Activated naive CD8-positive, alpha-beta T cell treated with anti-CD3 and anti-CD28 coated beads, Interleukin-2, amount 50 U/mL, for 16 hours (primary cell): ENCODE measurements at places on chromosomes 3 and 15.
A peak's percentile ranks its signal among the peaks of the same experiment; 100 is the strongest.

GRCh38 chr3:166518040-166518439, 680.8 kb upstream of the BCHE start:
- no peak for DNase-seq

DNA sequence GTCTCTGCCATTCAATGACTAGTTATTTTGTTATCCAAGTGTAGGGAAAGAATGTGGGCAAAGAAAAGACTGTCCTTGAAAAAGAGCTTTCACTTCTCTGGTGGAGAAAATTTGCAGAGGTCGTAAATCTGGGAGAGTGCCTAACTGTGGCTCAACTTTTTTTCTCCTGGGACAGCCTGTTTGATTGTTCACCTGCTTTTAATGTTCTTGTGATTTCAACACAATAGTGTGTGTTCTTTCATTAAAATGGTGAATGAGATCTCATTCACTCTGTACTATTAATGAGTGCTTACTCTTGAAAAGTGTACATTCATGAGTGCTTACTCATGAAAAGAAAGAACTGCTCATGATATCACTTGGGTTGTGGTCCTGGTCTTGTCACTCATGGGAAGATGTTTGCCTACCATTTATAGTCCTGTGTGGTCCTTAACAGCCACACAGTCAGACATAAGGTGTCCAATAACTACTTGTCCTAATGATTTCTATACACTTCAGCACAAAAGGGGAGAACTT, 567.3 kb downstream of the GRM7 start:
- DNase-seq = no peak

GRCh38 chr15:31306426-31307269, 20.0 kb upstream of the KLF13 start:
- no peak for DNase-seq

DNA sequence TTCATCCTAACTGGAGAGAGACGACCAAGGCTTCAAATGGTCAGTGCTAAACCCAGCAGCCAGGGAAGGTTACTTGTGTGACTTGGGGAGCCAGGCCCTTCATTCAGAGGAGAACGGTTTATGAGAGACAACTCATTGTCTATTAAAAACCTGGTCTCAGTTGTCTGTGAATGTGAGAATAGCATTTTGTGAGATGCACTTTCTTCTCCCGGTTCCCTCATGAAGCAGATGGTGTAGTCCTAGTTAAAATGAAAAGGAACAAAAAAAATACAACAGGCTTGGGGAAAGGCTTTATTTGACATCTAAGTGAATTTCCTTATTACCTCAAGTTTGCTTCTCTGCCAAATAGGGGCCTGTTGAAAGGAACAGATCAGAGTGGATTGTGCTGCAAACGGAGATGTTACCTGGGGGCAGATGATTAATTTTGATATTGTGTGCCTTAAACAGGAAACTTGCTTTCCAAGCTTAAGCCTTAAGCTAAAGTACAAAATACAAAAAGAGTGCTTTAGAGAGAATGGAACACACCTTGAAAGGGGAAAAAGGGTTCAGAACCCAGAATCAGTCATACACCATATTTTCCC, 202.7 kb upstream of the BHLHE40 start:
- DNase-seq = no peak

DNA sequence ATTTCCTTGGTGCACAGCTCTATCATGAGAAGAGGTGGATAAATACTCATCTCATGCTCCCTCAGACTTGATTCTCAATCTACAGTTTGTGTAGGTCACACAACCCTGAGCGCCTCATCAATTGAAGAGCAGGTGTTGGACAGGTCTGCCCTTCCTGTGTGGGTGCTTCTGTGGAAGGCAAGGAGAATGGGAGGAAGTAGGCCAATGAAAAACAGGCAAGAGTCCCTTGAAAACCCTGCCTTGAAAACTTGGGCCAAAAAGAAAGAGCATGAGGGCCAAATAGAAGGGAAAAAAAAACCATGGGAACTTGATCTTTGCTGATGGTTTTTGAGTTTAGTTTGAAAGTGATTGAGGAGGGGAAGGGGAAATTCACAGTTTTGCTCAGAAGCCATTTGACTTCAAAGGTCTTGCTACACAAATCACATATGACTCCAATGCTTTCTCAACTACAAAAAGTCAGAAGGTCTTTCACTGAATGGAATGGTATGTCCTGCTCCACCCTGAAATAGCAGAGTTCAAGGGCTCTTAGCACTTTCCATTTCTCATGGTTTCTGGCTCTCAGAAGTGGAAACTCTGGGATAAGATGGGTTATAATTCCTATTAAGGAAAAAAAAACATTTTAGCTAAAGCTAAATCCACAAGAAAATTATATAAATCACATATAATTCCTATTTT, 37.2 kb upstream of the TM4SF1 start:
- no peak for DNase-seq

- no peak for DNase-seq
Measured at GRCh38 chr15:38238311-38238710, 14.3 kb upstream of the SPRED1 start.

GRCh38 chr3:65339192-65339740, 651.5 kb upstream of the ADAMTS9 start:
- DNase-seq = no peak

DNA sequence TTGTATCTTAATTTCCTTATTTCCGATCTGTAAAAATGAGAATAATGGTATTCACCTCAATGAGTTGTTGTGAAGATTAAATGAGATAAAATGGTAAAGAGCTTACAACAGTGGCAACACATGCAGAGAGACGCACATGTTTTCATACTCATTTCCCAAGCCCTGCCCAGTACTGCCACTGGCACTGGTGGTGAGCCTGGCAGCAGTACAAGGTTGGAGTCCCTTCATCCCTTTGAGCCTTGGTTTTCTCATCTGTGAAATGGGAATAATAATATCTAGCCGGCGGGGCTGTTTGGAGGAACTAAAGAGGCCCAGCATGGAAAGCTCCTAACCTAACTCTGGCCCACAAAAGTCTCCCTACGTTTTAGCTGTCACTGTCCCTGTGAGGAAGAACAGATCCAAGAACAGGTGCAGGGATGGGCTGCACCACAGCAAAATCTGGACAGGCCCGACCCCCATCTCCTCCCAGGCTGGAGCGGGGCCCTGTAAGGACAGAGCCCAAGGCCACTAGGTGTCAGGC, 866 bp upstream of the CD276 start:
- DNase-seq = no peak

DNA sequence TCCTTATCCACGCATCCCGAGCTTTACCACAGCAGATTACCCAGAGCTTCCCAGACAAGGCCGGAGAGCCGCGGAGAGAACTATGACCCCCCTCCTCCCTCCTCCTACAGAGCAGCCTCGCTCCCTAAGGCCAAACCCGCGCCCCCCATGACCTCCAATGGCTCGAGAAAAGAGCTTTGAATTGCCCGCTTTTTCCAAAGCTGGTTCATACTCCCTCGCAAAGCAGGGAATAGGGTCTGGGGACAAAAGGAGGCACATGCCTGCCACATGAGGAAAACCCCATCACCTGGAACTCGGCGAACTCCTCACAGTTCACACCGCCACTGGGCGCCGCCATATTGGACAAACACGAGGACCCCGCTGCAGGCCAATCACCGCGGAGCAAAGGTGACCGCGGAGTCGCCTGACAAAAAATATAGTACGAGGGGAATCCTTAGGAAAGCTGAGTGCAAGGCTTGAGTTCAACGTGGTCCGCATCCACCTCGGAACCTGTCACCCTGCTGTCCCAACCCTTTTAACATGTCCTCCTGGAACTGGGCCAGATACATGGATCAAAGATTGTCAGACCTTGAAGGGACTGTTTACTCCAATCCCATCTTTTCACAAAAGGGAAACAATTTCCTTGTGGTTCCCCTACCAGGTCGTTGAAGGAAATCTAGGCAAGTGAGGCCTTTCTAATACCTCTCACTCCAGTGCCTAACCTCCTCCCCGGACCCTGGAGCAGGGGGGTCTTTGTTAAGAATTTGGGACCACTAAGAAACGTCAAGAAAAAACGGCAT, at the start of gene MIX23:
Gene MIX23 (minus strand): TSS at position 344 of the 779 bp plus-strand sequence. CDS start 7 bp downstream, at position 337.
- DNase-seq = peak; percentile 65

DNA sequence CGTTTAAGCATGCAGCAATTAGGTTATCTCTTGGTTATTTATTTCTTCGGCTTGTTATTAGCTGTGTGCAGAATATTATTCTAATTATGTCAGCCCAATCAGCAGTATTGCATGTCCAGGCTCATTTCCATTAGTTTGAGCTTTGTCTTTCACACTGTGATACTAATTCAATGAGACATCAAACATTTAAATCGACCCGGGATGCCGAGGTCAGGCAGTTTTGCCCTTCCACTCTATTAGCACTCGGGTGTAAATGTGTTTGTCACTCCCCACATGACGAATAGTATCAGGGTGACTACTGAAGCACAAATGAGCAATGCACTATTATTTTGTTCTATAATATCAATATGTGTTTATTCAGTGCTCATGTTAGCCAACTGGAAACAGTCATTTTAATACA, 170.9 kb downstream of the ANXA2 start:
- no peak for DNase-seq
